ENCODE measurements at places on chromosomes 3 and 15.

DNA sequence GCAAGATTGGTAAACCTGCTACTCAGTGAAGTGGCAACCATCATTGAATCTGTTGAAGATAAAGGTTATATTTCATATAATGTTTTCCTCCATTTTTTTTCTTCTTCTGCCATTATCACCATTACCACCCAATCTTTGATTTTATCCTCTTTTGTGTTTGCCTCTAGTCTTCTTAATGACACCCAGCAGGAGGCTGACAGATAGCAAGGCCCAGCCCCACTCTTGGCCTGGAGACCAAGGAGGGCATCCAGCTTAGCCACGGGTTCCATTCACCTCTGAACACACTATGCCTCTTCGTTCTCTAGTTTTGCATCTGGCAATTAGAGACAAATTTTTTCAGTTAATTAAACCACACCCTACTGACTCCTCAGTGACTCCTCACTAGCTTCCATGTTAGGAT is 129.7 kb downstream of the TPRG1 start:
- no peak for DNase-seq

- peak; percentile 15 for DNase-seq
These were observed 378.2 kb downstream of the MECOM start for GRCh38 chr3:169285057-169286033.

DNA sequence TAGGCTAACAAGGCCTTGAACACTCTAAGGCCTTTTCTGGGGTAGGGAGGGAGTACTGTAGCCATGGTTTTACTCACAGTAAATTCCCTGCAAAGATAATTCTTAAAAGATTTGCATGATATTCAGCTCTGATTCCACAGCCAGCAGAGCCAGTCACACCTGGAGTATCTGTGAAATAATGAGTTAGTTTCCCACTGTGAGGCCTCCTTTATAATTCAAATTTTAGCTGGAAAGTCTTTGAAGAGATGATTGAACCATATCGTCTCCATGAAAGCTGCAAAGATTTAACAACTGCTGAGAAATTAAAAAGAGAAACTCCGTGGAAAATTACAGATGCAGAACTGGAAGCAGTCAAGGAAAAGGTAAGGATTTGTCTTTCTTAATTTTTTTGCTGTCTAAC is 32.3 kb upstream of the DUT start:
- DNase-seq = no peak

DNA sequence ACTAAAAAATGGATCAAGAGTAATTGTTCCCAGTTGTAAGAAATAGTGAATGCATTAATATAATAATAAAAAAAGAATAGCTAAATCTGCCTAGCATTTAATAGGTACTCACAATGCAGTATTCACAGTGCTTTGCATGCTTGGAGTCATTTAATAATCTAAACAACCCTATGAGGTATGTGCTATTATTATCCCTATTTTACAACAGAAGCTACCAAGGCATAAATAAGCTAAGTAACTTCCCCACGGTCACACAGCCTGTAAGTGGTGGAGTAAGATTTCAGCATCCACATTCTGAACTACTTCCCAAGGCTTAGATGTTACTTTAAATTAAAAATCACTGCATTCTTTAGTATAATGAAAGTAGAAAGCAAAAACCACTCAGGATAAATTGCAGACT is 102.9 kb downstream of the PLCH1 start:
- DNase-seq = no peak

DNA sequence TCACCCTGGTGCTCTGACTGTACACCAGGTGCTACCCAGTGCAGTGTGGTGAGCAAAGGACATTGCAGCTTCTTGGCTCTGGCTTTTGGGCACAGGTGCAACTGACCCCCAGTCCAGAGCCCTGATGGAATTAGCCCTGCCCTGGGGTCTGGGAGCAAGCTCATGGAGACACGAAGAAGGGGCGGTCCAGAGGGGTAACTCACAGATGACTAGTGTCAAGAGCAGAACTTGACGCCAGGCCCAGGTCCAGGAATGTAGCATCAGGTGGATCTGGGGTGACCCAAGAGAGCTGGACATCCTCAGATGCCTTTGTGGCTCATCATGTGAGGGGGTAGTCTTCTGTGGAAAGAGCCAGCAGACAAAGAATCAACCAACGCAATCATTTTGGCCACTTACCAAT is 88.9 kb downstream of the ASB7 start:
- no peak for DNase-seq

GRCh38 chr15:60462027-60462426 is 16.9 kb downstream of the ICE2 start:
- DNase-seq = no peak

DNA sequence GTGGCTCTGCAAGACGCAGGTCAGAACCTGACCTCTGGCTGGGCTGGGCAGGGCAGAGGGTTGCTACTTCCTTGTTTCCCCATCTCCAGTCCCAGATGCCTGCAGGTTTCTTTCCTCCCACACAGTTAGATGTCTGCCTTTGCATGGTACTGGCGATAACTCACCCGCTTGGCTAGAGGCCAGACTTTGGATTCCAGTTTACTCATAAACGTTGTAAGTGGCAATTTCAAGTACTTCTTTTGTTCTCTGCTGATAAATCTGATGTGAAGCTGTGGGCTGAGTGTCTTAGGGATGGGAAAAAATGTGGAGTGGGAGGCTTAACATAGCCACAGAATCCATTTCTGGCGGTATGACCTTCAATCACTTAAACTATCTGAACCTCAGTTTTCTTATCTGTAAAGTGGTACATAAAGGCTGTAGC is 194.2 kb downstream of the EBLN2 start:
- peak; percentile 59 for DNase-seq

DNA sequence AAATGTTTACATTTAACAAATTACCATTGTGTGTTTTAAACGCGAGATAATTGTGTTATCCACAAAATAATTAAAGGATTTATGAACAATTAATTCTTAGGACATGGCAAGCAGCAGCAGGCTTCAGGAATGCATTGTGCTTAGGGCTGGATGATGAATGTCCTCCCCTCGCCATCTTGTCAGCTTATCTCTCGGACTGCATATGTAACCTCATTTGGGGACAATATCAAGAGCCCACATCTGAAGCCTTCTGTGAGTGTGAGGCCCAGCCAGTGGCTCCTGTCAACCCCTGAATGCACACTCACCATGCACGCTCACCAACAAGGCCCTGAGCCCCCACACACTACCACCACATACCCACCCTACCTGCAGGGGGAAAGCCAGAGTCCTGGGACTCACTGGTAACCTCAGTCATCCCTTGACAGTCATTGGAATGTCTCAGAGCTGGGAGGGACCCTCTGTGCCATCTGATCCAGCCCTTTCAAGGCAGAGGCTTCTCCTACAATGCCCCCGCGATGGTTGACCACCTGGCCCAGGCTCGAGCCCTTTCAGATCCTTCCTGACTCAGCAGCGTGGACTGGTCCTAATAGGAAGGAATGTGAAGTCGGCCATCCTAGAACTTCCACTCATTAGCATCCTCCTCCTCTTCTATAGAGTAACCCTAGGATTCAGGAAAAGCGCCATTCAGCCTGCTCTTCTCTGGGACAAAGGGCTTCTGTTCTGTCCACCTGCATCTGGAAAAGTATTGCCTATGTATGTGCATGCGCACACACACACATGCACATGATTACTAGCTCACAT is 38.2 kb downstream of the MRPL46 start:
- DNase-seq = no peak

GRCh38 chr3:51815614-51816013 is 36.6 kb upstream of the IQCF6 start:
- DNase-seq = no peak

DNA sequence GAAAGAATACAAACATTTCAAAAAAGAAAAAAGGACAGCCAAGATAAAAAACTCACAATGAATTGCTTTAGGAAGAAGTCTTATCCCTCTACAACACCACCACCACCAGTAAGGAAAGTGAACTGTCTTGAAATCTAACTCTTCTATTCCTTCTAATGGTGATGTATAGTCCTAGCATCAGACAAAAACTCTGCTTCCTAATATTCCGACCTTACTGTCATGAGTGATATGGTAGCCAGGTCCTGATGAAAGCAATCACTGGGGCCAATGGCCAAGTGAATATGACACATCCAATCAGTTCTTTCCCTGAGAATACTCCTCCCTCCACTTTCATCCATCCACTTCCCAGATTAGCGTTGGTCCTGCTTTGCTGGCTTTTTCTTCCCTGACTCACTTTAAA is 14.8 kb downstream of the GK5 start:
- DNase-seq = no peak

DNA sequence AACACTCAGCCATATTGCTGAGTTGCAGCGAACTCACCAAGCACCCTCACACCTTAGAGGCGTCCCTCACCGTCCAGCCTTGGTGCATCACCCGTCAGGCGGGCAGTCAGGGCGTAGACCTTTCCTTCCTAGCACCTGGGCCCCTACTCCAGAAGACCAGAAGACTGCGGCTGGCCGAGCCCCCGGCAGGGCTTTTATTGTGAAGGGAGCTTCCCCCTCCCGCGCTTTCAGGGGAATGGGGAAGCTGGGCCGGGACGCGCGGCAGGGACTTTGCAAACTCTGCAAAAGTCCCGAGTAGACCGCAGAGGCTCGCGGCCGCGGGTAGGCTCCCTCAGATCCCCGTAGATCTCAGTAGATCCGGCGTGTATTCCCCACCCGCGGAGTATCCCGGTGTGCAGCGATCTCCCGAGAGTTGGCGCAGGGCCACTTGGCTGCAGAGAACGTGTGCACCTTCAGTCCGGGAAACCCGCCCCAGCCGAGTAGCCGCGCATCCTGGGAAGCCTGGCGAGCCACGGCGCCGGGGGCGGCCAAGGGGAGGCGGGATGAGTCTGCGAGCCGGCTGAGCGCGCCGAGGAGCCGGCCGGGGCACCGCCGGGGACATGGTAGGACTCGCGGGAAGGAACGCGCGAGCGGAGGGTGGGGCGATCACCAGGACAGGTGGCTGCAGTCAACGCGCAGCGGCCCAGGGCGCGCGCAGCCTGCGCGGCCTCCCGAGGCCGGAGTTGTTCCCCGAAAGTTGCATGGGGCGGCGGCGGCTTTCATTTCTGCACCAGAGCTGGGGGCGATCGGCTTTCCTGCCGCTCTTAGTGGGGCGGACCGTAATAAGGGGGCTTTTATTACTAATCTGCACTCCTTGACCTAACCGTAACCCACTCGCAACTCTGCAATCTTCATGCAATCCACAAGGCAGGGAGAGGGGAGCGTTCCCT is at the start of gene GASK1A:
Gene GASK1A, plus strand, starts transcription at position 268 of the 929 bp plus-strand sequence. Its CDS starts 332 bp downstream, at position 600.
- DNase-seq = peak; percentile 70

GRCh38 chr3:186990878-186991308 is 60.6 kb downstream of the ST6GAL1 start:
- no peak for DNase-seq

- no peak for DNase-seq
These were observed 202.8 kb upstream of the TBC1D5 start for GRCh38 chr3:17945018-17945798.

DNA sequence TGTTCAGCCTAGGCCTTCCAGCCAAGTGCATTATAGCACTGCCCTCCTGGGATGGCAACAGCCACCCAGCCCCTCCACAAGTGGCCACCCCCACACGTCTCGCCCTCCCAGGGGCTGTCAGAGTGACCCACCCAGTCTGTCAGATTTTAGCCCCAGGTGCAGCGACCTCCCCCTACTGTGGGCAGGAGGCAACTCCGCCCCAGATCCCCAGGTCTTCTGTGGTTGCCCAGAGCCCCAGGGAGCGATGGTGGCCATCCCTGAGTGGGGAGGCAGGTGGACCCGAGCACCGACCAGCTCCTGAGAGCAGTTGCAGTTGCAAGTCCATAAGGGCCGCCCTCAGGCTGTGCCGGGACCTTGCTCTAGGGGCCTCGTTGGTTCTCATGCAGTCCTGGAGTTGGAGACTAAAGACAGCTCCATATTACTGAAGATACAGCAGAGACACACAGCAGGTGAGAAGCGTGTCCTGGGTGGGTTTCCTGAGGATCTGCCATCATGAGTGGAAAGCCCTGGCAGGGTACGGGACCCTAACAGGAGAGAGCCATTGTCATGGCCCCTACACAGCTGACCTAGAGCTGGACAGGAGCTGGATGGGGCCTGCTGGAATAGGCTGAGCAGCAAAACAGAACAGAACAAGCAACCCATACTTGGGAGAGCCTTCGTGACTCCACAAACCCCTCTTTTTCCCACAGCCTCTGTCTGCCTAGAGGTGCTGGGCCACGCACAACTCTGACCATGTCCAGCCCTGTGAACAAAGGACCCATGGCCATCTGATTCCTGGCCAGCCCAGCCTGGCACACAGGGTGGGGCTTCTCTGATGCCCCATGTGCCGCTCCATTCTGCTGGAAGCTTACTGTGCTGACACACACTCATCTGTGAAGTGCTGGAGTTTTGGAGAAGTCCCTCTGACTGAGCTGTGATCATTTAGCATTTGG is 110.3 kb upstream of the ALDH1A3 start:
- DNase-seq = no peak

DNA sequence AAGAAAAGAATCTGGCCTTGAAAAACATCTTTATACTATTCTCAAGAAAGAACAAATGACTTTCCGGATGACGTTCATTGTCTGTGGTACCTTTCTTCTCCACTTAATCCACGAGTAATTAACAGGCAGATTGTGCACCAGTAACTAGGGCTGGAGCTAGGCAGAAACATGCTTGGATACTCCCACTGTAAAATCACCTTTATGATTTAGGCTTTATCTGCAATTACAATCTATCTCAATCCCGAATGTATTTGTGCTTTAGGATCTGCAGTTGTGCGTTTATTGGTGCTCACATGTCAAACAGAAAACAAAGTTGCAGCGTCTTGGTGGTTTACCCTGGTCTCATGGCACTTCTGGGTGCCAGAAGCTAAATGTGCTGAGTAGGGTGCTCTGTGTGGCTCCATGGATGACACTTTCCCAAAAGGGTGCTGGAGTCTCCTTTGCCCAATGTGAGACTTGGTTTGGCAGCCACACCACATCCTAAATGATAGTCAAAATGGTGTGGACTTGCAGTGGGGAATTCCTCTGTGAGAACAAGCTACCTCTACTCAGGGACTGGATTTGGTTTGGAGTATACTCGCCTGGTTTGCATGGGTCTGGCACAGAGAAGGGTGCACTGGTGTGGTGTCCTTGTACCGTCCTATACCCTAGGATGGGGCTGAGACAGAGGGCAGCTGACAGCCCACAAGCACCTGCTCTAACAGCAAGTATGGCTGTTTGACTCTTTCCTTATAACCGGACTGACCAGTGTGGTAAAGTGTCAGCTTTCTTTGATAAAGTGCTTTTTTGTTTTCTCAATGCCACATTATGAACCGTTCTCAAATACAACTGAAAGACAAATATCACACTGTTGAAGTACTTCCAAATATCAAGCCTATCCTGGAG is 7.7 kb downstream of the SERP1 start:
- no peak for DNase-seq

- DNase-seq = no peak
These were observed 60.4 kb downstream of the TRPC1 start for GRCh38 chr3:142784228-142784627.

GRCh38 chr15:97196048-97197014 is 764.2 kb upstream of the ARRDC4 start:
- no peak for DNase-seq

GRCh38 chr15:26037369-26037768 is 174.2 kb upstream of the ATP10A start:
- no peak for DNase-seq

DNA sequence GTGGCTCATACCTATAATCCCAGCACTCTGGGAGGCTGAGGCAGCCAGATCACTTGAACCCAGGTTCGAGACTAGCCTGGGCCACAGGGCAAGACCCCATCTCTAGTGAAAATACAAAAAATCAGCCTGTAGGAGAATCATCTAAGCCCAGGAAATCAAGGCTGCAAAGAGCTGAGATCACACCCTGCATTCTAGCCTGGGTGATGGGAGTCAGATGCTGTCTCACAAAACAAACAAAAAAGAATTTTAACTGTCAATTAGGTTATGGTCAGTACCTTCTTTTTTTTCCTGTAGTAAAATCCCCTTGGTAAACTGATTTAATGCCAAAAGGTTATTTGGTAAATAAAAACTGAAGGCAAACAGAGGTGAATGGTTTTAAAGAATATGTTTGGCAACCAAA is 29.0 kb downstream of the TMCC1 start:
- DNase-seq = no peak

GRCh38 chr15:67190326-67190725 is 64.1 kb downstream of the AAGAB start:
- no peak for DNase-seq

Measured in umbilical cord (tissue), 2 donors.